Trophoblast cell (in vitro differentiated cells and primary cell): ENCODE measurements at places on chromosomes 4 and X.

DNA sequence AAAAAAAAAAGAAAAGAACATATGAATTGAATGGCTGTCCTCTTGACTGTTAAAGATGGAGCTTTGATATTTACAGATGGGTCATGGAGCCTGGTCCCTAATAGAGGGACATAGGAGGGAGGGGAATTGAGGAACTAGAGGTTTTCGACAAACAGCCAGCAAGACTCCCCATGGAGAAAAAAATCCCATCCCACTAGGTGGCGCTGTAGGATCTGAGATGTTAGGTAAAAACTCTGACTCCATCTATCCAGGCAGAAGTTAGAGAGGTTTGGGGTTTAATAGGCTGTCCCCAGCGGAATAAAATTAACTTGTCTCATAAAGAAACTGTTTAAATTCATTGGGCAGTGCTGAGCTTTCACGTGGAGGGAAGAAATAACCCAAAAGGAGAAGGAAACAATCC lies 45.9 kb downstream of the HMGB2 start:
- H3K27me3 ChIP-seq: no peaks in the 10 kb centered on the region
- peaks cover 6% of the 10 kb centered on the region for H3K4me1 ChIP-seq
- no peak overlapping the region for H3K4me3 ChIP-seq
- H3K36me3 ChIP-seq: peaks cover 6% of the 10 kb centered on the region

GRCh38 chr4:10056334-10057022 lies 35.2 kb upstream of the SLC2A9 start:
- H3K27ac ChIP-seq: no peak overlapping the region
- peaks cover 10% of the 10 kb centered on the region for H3K4me1 ChIP-seq
- no peaks in the 10 kb centered on the region for H3K36me3 ChIP-seq

- no peaks in the 10 kb centered on the region for H3K27me3 ChIP-seq
- H3K4me1 ChIP-seq: no peaks in the 10 kb centered on the region
- H3K4me3 ChIP-seq: no peak overlapping the region
- no peak for DNase-seq
- no peaks in the 10 kb centered on the region for H3K36me3 ChIP-seq
- no peak overlapping the region for H3K27ac ChIP-seq
These were observed 37.1 kb upstream of the HERC6 start for GRCh38 chr4:88341227-88342192.

DNA sequence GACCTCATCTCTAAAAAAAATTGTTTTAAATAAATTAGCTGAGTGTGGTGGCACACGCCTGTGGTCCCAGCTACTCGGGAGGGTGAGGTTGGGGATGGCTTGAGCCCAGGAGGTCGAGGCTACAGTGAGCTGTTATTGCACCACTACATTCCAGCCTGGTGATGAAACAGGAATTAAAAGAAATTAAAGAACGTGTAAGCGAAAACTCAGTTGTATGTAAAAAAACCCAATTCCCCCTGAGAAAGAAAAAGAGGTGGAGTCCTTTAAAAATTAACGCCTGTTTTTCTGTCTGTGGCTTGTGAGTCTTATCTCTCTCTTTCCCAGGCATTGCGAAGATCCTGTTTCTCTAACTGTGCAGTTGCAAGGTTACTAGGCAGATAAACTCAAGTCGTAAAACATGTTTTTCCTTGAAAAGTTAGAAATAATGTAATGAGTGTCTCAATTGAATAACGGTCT lies 22.1 kb downstream of the EPGN start:
- no peaks in the 10 kb centered on the region for H3K4me1 ChIP-seq
- H3K27ac ChIP-seq: no peak overlapping the region
- H3K36me3 ChIP-seq: no peaks in the 10 kb centered on the region
- H3K4me3 ChIP-seq: no peak overlapping the region
- H3K27me3 ChIP-seq: no peaks in the 10 kb centered on the region

DNA sequence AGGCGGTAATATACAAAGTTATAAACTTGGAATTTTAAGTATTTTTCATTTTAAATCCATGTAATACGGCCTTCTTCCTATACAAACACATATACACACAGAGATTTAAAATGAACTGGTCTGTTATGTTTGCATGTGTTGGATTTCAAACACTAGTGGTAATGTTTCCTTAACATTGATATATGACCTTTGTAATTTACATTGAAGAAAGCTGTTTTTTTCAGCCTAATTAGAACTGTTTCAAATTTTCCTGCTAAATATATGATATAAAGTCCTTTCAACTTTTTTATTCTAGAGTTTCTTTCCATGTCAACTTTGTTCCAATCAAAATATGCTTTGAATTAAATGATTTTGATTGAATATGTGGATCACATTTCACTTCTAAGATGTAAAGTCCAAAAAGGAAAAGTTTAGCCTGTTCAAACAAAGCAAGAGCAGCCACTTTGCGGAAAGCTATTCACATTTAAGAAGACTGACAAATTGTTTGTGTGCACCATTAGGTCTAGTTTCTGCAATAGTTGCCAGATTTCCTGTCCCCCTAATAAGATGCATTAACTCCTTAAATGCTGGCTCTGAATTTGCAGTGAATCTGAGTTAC lies 226.0 kb upstream of the MAB21L2 start:
- H3K4me3 ChIP-seq: no peak overlapping the region
- no peaks in the 10 kb centered on the region for H3K4me1 ChIP-seq
- no peaks in the 10 kb centered on the region for H3K36me3 ChIP-seq
- H3K27me3 ChIP-seq: no peaks in the 10 kb centered on the region
- DNase-seq: no peak

DNA sequence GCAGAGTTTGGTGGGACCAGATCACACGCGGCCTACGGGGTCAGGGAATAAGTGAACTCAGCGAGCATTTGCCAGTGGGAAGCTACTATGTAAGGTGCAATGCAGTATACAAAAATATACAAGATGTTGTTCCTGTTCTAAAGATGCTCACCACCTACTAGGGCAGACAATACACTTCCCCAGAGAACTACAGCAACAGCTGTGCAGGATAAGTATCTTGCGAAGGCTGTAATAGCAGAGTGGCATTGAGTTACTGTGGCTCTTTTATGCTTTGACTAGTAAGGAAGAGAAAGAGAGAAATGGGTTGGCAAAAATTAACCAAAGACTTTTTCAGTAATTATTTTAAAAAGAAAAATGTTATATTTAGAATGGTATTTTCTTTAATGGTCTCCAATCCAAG lies 61.2 kb downstream of the CDS1 start:
- H3K36me3 ChIP-seq: peaks cover 6% of the 10 kb centered on the region
- DNase-seq: no peak
- no peaks in the 10 kb centered on the region for H3K27me3 ChIP-seq
- no peaks in the 10 kb centered on the region for H3K4me1 ChIP-seq

GRCh38 chr4:51840781-51841180 lies 2.2 kb upstream of the DCUN1D4 start:
- H3K4me3 ChIP-seq: no peak overlapping the region
- no peaks in the 10 kb centered on the region for H3K27me3 ChIP-seq
- H3K36me3 ChIP-seq: no peaks in the 10 kb centered on the region
- H3K4me1 ChIP-seq: no peaks in the 10 kb centered on the region
- no peak overlapping the region for H3K27ac ChIP-seq

GRCh38 chr4:60042941-60043340 lies 1157.2 kb upstream of the ADGRL3 start:
- no peak for DNase-seq
- peaks cover 3% of the 10 kb centered on the region for H3K4me1 ChIP-seq
- H3K27me3 ChIP-seq: no peaks in the 10 kb centered on the region
- H3K27ac ChIP-seq: no peak overlapping the region
- H3K4me3 ChIP-seq: no peak overlapping the region
- H3K36me3 ChIP-seq: no peaks in the 10 kb centered on the region

- no peaks in the 10 kb centered on the region for H3K27me3 ChIP-seq
- no peaks in the 10 kb centered on the region for H3K36me3 ChIP-seq
- DNase-seq: peak; percentile 17
- H3K4me3 ChIP-seq: no peak overlapping the region
- no peak overlapping the region for H3K27ac ChIP-seq
- H3K4me1 ChIP-seq: no peaks in the 10 kb centered on the region
These were observed 35.2 kb downstream of the ARSF start for GRCh38 chrX:3076416-3076991.

- no peaks in the 10 kb centered on the region for H3K27me3 ChIP-seq
- DNase-seq: no peak
- H3K4me1 ChIP-seq: no peaks in the 10 kb centered on the region
- H3K27ac ChIP-seq: no peak overlapping the region
These were observed 549.8 kb upstream of the FAM241A start for GRCh38 chr4:111595456-111595855.

DNA sequence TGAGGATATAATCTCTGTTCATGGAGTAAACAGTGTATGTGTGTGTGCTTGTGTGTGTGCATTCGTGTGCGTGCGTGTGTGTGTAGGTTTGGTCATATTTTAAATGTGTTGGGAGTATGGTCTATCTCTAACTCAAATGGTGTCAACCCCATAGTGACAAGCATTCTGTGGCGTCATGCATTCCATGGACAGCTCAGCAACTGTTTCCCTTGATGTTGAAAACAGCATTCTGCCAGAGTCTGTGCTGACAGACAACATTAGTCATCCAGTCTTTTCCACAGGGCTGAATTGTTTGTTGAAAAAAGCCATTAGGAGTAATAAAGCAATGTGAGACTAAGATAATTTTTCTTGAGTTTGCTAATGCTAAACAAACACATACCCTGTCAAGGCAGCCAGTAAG lies 706.6 kb downstream of the PCDH19 start:
- H3K4me1 ChIP-seq: no peaks in the 10 kb centered on the region
- no peaks in the 10 kb centered on the region for H3K27me3 ChIP-seq
- no peak overlapping the region for H3K4me3 ChIP-seq
- no peak overlapping the region for H3K27ac ChIP-seq
- peak; percentile 1 for DNase-seq

DNA sequence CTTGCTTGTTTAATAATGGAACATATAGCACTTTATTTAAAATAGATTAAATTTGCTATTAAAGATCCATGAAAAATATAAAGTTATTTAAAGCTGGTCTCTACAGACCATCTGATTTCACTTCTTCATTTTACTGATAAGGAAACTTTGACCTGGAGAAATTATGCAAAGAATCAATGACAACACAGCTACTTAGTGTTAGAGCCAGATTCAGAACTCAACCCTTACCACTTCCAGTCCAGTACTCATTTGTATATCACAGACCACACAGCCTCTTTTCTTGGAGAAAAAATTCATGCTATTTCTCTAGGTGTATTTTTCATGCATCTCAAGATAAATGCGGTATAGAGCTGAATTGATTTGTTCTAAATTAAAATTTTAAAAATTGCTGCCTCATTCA lies 34.0 kb downstream of the WDFY3 start:
- DNase-seq: peak; percentile 17
- no peaks in the 10 kb centered on the region for H3K27me3 ChIP-seq
- no peak overlapping the region for H3K27ac ChIP-seq

GRCh38 chr4:159153669-159154068 lies 50.8 kb downstream of the RAPGEF2 start:
- H3K36me3 ChIP-seq: no peaks in the 10 kb centered on the region
- no peak overlapping the region for H3K4me3 ChIP-seq
- no peaks in the 10 kb centered on the region for H3K4me1 ChIP-seq
- H3K27ac ChIP-seq: no peak overlapping the region

DNA sequence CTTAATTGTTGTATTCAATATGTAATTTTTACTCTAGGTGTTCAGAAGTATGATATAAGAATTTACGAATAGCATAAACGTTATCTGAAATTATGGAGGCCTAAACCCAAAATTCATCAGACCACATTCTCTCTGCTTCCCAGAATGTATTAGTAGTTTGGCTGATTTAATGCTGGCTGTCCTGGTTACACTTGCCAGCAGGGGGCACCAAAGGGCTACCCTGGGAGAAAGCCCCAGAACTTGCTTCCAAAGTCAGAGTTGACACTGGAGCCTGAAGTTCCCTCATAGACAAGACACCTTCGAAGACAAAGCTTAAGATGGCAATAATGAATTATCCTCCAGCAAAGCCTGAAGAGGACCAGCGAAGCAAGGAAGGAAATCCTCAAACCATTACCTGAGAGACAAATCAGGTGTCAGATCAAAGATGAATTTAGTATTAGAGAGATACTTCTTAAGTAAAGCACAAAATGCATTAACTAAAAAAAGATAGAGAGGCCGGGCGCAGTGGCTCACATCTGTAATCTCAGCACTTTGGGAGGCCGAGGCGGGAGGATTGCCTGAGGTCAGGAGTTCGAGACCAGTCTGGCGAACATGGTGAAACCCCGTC lies 11.3 kb upstream of the ANOS1 start:
- no peaks in the 10 kb centered on the region for H3K4me1 ChIP-seq
- H3K27me3 ChIP-seq: no peaks in the 10 kb centered on the region
- H3K4me3 ChIP-seq: no peak overlapping the region
- H3K27ac ChIP-seq: no peak overlapping the region
- DNase-seq: peak; percentile 30

DNA sequence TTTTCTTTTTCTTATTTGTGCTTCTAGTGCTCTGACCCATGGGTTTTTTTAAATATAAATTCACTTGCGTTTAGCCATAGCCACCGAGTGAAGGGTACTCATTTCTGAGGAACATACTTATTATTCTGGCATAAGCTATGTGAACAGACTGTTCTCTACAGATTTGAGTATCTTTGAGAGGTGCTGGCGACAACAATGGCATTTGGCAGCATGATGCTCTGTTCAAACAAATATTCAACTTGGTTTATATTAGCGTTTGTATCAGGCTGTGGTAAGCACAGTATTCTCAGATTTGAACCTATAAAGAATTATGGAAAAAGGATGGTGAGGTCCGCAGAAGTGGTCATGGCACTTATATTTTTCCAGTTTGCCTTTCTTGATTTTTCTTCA lies 108.7 kb upstream of the LIMCH1 start:
- no peak for DNase-seq
- no peak overlapping the region for H3K4me3 ChIP-seq
- H3K27me3 ChIP-seq: no peaks in the 10 kb centered on the region
- no peak overlapping the region for H3K27ac ChIP-seq
- no peaks in the 10 kb centered on the region for H3K36me3 ChIP-seq

DNA sequence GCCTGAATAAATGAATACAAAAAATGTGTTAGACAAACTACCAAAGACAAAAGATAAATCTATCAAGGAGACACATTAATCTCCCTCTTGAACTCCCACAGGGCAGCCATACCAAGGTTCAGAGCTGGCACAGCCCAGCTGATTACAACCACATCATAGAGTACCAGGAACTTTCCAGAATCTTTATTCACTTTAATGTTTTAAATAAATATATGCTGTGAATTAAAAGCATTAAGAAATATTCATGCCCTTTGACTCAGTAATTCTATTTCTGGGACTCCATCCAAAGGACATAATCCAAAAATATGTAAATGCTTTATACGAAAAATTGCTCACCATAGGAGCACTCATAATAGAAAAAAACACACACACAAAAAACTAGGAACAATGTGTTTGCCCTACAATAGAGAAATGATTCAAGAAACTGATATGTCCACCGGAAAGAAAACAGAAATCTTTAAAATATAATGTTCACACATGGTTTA lies 126.0 kb downstream of the LDB2 start:
- H3K27ac ChIP-seq: no peak overlapping the region
- H3K4me3 ChIP-seq: no peak overlapping the region
- no peaks in the 10 kb centered on the region for H3K4me1 ChIP-seq
- DNase-seq: no peak
- H3K27me3 ChIP-seq: no peaks in the 10 kb centered on the region

DNA sequence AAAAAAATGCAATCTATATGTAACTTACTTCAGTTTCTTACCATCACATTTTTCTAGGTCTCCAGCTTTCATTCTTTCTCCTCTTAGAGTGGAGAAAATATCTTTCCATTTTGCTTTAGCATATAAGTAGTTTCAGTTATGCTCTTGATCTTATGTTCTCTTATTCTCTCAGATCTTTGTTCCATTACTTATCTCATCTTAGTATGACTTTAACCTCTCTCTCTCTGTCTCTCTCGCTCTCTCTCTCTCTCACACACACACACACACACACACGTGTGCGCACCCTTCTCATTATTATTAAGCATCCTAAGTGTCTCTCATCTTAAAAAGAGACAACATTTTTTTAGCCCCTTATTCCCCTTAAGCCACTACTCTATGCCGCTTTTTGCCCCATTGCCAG lies 92.8 kb downstream of the FAAH2 start:
- no peaks in the 10 kb centered on the region for H3K36me3 ChIP-seq
- H3K4me3 ChIP-seq: no peak overlapping the region
